ENCODE measurements at places on chromosomes 7 and 10. TPM values are rescaled to one million over a fixed set of nuclear protein-coding genes. Genes with fewer than 3 reads are reported as not detected.

Gene FAM221A
- 2.4 TPM for polyA plus RNA-seq

Gene TEX47
- polyA plus RNA-seq: not detected

Gene SFTPA1
- not detected for polyA plus RNA-seq

Gene CREB5
- polyA plus RNA-seq: 33.5 TPM

Gene NACAD
- polyA plus RNA-seq: 4.4 TPM

Gene CYP2C8
- 0.82 TPM for polyA plus RNA-seq

DNA sequence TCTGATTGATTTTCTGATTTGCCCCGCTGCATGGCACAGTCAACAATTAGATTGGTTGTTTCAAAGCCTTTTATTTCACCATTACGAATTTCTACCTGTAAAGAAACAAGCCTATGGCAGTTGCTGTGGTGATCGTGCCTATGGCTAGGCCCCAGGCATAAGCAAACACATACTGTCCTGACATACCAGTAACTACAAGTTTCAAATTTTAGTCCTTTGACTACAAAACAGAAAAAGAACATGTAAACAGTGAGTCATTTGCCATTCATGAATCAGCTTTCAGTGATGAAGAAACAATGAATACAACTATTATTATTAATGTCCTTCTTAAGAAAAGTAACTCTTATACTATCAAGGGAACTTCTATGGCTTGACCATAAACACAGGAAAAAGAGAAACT, 168.0 kb upstream of the LRRN3 start:
- DNase-seq: no peak

- DNase-seq: no peak
These were observed 12.2 kb upstream of the FEZF1 start for GRCh38 chr7:122316467-122317388.

GRCh38 chr10:125209591-125210355, 49.4 kb upstream of the CTBP2 start:
- no peak for DNase-seq

- DNase-seq: no peak
These were observed 29.5 kb downstream of the PLXDC2 start for GRCh38 chr10:19845503-19846368.

- peak; percentile 91 for DNase-seq
These were observed 7.2 kb downstream of the C10orf90 start for GRCh38 chr10:126663328-126663727.

GRCh38 chr10:14669576-14669975, 105.1 kb downstream of the FAM107B start:
- DNase-seq: no peak

DNA sequence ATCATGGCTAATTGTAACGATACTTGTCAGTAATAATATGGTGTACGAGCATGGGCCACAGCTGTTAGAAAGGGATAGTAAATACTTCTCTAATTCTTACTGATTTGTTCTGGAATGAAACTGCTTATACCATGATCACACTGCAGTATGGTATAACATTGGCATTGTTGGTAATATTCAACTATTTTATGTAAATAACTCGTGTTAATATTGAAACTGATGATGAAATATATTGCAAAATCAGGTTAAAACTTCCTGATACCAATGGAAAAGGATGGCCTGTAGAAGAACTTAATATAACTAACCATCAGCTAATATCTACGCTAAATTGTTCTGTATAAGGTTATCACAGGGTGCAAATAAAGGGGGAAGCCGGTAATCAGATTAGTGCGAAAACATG, 10.3 kb downstream of the OR2A14 start:
- DNase-seq: no peak

GRCh38 chr10:33352175-33352574, 17.7 kb upstream of the NRP1 start:
- no peak for DNase-seq

DNA sequence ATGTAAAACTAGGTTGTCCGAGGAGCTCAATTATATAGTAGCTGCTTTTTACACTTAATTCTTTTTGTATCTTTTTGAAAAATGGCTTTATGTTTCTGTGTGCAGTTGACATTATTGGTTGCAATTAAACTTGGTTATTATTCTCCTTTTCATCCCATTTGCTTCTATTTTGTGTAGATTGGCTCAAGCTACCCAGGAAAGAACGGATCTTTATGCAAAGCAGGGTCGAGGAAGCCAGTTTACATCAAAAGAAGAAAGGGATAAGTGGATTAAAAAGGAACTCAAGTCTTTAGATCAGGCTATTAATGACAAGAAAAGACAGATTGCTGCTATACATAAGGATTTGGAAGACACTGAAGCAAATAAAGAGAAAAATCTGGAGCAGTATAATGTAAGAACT, 16.5 kb downstream of the SMC3 start:
- no peak for DNase-seq

- no peak for DNase-seq
These were observed 245.6 kb downstream of the MALRD1 start for GRCh38 chr10:19294233-19294632.

DNA sequence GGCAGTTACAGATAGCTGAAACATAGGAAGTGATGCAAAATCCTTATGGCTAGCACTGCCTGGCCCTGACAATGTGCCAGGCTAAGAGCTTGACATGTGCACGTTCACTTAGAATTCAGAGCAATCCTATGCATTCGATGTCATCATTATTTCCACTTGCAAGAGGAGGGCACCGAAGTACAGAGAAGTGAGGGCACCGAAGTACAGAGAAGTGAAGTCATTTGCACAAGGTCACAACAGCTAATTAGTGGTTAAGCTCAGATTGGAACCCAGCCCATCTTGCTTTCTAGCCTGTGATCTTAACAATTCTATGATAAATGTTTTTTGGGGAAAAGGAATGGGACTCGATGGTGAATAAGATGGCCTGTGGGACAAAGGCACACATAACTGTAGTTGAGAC, 73.4 kb downstream of the ARHGAP22 start:
- DNase-seq: no peak

GRCh38 chr10:129694691-129695243, 227.7 kb downstream of the MGMT start:
- DNase-seq: peak; percentile 92

DNA sequence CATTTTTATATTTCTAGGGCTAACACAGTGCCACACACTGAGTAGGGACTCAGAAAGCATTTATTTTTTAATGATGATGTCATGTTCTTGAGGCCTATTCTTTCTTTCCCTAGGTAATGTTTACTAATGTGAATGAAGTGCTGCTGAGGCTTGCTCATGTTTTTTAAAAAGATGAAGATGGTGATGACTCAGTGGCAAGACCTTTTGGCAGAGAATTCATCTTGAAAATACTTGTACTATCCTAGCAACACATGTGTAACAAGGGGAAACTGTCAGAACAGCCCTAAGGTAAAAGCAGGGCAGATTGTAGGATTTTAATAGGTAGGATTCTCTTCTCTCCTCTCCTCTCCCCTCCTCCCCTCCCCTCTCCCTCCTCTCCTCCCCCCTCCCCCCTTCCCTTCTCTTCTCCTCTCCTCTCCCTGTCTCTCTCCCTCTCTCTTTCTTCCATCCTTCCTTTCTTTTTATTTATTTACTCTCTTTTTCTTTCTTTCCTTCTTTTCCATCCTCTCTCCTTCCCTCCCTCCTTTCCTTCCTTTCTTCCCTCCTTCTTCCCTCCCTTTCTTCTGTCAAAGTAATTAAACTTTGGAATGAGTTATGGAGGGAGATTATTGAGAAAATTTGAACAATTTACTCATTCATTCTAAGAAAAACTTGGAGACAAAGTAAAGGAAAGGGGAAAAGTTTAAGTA, 75.3 kb downstream of the ZNF92 start:
- no peak for DNase-seq

- DNase-seq: no peak
These were observed 22.7 kb downstream of the TWIST1 start for GRCh38 chr7:19094598-19095352.

- no peak for DNase-seq
These were observed 502.8 kb downstream of the PHTF2 start for GRCh38 chr7:78301407-78301806.

- DNase-seq: no peak
These were observed 74.4 kb upstream of the PRLHR start for GRCh38 chr10:118669835-118670234.

Measured in forelimb muscle (tissue), 1 donor.